HuH-7.5 (cell line): ENCODE measurements at places on chromosomes 7 and 10.

DNA sequence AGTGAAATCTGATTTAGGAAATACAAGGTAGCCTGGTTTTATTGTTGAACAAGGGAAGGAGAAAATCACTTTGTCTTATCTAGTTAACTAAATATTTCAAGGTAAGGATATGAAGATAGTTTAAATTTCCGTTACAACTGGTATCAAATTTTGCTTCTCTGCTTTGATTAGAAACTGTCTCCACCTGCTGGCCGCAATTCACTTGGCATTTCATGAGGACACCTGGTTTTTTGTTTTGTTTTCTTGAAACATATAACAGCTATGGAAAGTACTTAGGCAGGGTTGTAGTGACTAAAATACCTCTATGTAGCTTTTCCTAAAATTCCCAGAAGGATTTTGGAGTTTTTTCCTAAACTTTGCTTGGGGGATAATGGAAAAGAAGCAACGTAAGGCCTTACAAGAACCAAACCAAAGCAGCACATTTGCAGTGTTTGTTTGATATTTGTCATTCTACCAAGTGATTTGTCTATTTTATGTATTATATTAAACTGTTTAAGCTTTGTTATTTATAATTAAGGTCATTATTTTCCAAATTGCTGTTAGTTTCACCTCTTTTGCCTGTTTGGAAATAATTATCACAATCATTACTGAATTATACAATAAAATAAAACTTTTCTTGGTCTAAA lies 73.6 kb downstream of the AHCYL2 start:
- DNase-seq, result peak; percentile 24

GRCh38 chr7:11212816-11213215 lies 239.1 kb downstream of the PHF14 start:
- DNase-seq, result no peak

DNA sequence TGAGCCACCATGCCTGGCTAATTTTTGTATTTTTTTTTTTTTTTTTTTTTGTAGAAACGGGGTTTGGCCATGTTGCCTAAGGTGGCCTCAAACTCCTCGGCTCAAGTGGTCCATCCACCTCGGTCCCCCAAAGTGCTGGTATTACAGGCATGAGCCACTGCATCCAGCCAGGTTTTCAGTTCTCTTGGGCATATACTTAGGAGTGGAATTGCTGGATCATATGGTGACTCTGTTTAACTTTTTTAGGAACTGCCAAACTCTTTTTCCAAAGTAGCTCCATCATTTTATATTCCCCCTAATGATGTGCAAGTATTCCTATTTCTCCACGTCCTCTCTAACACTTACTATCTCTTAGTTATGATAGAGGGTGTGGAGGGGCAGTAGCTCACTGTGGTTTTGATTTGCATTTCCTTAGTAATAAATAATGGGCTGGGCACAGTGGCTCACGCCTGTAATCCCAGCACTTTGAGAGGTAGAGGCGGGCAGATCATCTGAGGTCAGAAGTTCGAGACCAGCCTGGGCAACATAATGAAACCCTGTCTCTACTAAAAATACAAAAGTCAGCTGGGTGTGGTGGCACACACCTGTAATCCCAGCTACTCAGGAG lies 41.6 kb downstream of the SUFU start:
- no peak for DNase-seq

DNA sequence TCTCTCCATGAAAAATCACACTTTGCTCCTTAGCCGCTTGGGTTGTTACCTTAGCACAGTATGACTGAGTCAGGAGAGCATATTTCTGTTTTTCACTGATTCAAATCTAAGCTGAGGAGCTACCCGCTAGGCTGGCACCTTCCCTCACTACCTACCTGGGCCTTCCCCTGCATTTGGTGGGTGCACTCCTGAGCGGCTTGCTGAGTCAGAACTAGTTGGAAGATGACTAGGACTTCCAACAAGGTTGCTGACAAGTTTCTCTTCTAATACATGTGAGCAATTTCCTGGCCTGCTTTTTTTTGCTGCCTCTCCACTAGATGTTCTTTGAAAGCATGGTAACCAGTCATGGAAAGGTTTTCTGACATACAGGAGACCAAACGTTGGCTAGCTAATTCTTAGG lies 43.8 kb upstream of the SEC61G start:
- no peak for DNase-seq

- no peak for DNase-seq
Measured at GRCh38 chr10:58209669-58210068, 58.0 kb downstream of the IPMK start.

GRCh38 chr7:18086165-18087025 lies 58.7 kb upstream of the PRPS1L1 start:
- peak; percentile 52 for DNase-seq

GRCh38 chr7:65746398-65746669 lies 126.5 kb upstream of the VKORC1L1 start:
- DNase-seq, result no peak

DNA sequence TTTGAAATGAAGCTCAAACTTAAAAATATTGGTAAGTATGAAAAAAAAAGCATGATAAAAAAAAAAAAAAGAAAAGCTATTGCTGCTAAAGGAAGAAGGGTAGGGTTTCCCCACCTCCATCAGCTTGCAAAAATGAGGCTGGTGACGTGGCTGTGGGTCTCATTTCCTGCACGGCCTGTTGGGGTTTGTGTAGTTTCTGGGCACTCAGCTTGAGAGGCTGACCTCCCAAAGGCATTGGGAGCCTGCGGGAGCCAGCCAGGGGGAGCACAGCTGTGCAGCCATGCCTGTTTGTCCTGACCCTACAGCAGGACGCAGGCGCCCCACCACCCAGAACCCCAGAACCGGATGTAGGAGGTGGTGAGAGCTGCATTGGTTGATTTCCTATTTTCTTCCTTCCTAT lies 48.8 kb upstream of the CARD11 start:
- DNase-seq, result no peak

DNA sequence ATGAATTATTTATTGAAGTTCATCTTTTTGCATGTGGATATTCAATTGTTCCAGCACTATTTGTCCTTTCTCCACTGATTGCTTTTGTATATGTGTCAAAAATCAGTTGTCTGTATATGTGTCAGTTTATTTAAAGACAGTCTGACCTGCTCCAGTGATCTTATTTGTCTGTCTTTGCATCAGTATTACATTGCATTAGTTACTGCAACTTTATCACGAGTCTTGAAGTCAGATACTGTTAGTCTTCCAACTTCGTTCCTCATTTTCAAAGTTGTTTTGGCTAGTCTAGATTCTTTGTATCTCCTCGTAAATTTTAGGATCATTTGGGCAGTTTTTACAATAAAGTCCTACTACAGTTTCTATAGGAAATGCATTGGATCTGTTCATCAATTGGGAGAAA lies 166.4 kb downstream of the CELF2 start:
- DNase-seq, result no peak

DNA sequence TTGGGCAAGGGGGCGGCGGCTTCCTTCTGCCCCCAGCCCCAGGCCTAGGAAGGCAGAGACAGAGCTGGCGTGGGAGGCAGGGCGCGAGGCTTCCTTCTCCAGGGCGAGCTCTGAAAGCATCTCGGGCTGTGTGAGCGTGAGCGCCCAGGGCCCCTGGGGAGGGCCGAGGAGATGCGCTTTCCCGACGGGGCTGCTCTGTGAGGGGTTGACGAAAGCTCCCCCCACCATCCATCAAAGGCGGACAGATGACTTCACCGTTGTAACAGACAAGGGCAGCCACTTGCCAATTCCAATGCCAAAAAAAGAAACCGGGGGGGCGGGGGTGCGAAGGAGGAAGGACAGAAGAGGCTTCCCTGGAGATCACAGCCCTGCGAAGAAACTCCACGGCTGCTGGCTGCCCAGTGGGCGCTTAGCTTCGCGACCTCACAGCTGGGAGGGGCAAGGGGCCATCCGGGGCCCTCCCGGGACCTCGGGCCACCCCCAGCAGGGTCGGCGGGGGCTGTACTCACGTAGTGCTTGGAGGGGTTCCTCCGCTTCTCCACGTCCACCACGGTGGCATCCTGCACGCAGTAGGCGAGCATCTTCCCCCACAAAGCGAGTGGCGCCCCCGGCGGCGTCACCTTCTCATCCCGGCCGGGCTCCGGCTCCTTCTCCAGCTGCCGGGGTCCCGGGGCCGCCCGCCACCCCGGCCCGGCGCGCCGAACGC lies 537 bp downstream of the SH3PXD2A start:
- DNase-seq, result no peak

GRCh38 chr10:74439213-74439612 lies 288.2 kb downstream of the ADK start:
- DNase-seq, result no peak

GRCh38 chr10:51724038-51724437 lies 24.6 kb upstream of the CSTF2T start:
- DNase-seq, result no peak

GRCh38 chr7:19203686-19204085 lies 58.5 kb upstream of the FERD3L start:
- no peak for DNase-seq

- no peak for DNase-seq
Measured at GRCh38 chr7:24861336-24861735, 104.1 kb upstream of the GSDME start.

- no peak for DNase-seq
Measured at GRCh38 chr10:14605231-14605925, 169.3 kb downstream of the FAM107B start.

DNA sequence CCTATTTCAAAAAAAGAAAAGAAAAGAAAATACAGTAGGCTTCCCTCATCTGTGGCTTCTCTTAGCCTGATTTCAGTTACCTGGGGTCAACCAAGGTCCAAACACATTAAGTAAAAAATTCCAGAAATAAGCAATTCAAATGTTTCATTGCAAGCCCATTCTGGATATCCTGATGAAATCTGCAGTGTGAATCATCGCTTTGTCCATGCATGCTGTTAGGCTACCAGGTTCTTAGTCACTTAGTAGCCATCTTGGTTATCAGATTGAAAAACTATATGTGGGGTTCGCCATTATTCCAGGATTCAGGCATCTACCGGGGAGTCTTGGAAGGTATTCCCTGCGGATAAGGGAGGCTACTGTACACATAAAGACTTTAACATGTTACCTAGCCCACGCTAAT lies 991 bp upstream of the FAM204A start:
- DNase-seq, result no peak

DNA sequence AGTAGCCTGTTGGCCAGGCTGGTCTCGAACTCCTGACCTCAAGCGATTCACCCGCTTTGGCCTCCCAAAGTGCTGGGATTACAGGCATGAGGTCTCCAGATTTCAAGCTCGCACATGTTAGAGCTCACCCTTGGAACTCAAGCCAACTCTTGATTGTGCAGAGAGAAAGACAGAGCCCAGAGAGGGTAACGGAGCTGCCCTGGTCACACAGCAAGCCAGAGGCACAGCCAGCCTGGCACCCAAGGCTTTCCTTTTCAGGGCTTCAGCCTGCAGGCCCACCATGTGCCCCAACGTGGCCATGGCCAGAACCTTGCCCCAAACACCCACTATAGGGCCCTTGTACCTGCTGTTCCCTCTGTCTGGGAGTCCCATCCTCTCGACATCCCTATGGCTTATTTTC lies 49.1 kb upstream of the CUX1 start:
- DNase-seq, result no peak
